ENCODE measurements at places on chromosomes 3 and 15.

DNA sequence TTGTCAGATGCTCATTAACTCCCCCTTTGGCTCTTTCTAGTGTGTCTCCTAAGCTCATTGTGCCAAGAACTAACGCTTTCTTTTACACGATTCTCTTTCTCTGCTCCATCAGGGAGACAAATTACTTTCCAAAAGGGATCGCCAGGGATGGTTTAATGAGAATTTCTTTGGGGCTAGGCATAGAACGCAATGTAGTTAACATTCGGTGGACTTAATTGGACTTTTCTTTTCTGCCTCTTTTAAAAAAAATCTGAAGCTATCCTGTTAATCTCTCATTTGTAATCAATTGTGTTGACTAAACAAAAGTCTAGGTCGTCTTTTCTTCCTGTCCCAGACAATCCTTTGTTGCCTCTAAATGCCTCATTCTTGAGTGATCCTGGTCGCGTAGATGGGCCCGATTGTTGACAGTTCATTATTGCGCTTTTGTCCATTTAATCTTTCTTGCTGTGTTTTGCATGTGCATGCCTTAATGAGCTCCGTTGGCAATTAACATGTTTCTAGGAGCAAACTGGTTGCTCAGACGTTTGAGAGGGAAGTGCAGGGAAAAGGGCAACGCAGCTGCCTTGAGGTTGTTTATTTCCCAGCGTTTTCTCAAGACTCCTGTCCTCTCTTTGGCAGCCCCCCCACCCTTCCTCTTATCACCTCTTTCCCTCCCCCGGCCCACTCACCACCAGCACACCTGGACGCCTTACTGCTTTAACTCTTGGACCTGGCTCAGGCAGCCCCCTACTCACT, 7.8 kb downstream of the FEZF2 start:
- no peak for DNase-seq

GRCh38 chr3:157789162-157789561, 285.9 kb upstream of the VEPH1 start:
- no peak for DNase-seq

DNA sequence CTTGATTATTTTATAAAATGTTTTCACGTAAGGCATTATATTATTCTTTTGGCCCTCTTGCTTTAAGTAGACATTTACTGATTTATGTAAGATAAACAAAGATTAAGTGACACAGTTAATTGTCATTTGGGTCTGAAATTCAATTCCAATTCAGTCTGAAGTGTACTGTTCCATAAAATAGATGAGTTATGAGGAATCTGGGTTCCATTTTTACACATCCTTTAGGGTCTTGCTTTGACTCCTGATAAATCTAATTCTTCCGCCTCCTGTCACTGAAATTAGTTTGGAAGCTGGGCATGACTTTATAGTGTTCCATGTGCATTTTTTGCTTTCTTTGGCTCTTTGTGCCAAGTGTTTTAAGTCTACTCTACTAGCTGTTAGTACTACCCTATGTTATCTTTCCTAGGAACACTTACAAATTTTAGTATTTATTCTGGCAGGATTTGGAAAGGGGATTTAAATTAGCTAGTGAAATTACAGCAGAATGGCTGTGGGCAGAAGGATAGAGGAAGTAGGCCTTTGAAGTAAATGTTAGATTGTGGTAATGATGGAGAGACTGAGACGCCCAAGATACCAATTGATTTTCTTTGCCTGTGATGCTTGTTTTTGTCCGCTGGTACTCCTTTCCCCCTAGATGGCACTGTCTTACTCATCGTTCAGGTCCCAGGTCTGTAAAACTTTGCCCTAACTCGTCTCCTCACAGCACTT, 14.3 kb downstream of the ARL8B start:
- DNase-seq = no peak

GRCh38 chr3:105923140-105923539, 54.3 kb upstream of the CBLB start:
- no peak for DNase-seq

- DNase-seq = no peak
Measured at GRCh38 chr15:74333662-74334061, 33.8 kb downstream of the CYP11A1 start.

GRCh38 chr3:152445212-152445611, 176.5 kb downstream of the MBNL1 start:
- no peak for DNase-seq

- DNase-seq = no peak
Measured at GRCh38 chr15:90857337-90857736, 11.1 kb upstream of the FURIN start.

GRCh38 chr15:40471808-40472150, 995 bp downstream of the CHST14 start:
- no peak for DNase-seq

GRCh38 chr3:167813169-167814123, 77.9 kb downstream of the SERPINI1 start:
- no peak for DNase-seq
